Fibroblast of mammary gland (primary cell): ENCODE measurements at places on chromosomes 4 and X.

GRCh38 chr4:177275999-177276398 lies 33.7 kb upstream of the NEIL3 start:
- DNase-seq: no peak

DNA sequence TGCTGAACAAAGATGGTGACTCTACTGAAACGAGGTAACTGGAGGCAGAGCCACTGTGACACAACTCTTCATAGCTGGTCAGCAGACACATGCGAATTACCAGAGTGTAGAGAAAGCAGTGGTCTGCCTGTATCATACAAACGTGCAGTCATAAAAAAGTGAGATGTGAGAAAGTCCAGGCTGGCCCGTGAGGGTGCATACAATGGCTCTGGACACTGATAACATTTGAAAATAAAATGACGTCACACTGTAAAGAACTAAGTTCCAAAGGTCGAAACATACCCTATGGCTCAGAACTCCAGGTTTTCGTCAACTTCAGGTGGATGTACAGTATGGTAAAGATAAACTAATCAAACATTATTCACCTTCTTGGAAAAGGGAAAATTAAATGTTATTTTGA lies 95.7 kb downstream of the SHISA3 start:
- no peak for DNase-seq

- DNase-seq: peak; percentile 84
These were observed 54.6 kb downstream of the FNIP2 start for GRCh38 chr4:158823461-158823873.

DNA sequence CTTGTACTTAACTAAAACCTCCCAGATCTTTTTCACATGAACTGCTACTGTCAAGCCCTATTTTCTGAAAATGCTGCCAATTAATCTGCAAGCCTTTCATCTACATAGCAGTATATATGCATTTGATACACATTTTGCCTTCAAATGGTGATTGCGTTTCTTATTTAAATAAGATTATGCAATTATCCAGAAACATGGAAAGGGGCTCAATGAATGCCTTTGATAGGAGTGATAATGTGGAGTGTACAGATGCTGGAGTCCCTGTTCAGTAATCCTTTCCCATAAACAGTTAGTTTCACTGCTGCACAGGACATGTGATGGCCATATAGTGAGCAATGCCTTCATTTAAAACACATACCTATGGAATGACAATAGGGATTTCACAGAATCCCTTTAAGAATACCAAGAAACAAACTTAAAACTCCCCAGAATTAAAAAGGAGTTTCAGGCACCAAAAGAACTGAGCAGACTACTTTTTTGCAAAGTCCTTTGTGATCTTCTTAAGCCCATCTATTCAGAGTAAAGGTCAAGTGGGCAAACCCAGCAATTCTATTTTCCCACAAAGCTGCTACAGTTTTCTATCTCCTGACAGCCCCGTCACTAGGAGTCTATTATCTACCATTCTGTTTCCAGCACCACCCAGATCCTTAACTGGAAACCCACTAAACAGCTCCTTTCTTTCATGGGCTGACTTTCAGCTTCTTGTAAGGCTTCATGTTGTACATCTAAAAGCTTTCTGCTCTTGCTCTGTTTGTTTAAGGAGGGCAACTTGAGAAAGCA lies 120.3 kb downstream of the UNC5C start:
- DNase-seq: no peak

- peak; percentile 84 for DNase-seq
These were observed 148.9 kb upstream of the JADE1 start for GRCh38 chr4:128660361-128661215.
